ENCODE measurements at places on chromosomes 2 and 18. TPM values are rescaled to one million over a fixed set of nuclear protein-coding genes. Genes with fewer than 3 reads are reported as not detected.
A peak's percentile ranks its signal among the peaks of the same experiment; 100 is the strongest.

DNA sequence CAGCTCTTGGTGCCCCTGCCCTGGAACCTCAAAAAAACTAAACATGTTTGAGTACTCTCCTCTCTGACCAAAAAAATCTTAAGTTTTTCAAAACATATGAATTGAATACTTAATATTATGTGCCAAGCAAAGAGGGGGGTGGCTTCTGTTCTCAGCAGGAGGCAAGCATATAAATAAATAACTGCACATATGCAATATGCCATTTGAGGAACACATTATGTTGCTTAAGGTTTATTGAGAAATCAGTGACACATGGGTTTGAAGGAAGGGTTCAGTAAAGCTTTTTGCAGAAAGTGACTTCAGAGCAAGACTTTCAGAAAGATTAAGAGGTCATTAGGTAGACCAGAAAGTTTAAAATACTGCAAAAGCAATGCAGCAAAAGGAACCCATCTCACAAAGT is 429.2 kb downstream of the TDRD15 start:
- DNase-seq, result no peak

DNA sequence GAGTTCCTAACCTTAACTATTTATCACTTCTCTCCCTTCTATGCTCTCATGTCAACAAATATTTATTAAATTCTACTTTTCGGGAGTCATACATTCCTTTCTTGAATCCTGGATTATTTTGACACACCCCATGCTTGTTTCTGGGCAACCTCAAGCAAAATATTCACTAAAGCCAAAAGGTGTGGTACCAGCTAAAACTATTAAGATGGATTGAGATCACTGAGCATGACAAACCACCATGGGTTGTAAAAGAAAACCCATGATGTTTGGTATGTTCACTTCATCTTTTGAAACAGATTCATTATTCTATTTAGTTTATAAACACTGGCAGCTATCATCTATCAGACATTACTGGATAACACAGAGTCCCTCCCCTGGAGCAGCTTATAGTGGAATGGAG is 32.5 kb downstream of the DPP4 start:
- DNase-seq, result no peak

GRCh38 chr18:36572135-36572856 is 256.5 kb downstream of the TPGS2 start:
- DNase-seq, result no peak

- no peak for DNase-seq
Measured at GRCh38 chr2:166127217-166128155, at the start of gene SCN1A. Gene SCN1A (minus strand): TSS chr2:166128020. CDS start chr2:166073621, 54,399 bp downstream.

GRCh38 chr2:232292395-232293154 is 86.0 kb upstream of the ALPP start:
- DNase-seq, result peak; percentile 45

Gene RGPD4
- not detected for total RNA-seq

Gene PAX3
- total RNA-seq, result not detected

DNA sequence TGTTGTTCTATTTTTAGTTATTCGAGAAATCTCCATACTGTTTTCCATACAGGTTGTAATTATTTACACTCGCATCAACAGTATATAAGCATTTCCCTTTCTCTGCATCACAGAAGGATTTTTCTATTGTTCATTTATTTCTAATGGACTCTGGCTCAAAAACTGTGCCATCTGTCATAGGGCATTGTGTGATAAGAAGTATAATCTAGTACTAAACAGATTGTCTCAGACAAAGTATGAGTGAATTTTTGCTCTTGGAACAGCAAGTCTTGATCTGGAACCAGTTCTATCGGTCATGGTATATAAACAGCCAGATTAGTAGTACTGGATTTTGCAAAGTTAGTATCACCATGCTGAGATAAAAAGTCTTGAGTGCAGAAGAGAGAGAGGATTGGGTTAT is 145.8 kb downstream of the KIAA1328 start:
- no peak for DNase-seq

Gene EFEMP1
- total RNA-seq, result 34.2 TPM

Gene NYAP2
- not detected for total RNA-seq

DNA sequence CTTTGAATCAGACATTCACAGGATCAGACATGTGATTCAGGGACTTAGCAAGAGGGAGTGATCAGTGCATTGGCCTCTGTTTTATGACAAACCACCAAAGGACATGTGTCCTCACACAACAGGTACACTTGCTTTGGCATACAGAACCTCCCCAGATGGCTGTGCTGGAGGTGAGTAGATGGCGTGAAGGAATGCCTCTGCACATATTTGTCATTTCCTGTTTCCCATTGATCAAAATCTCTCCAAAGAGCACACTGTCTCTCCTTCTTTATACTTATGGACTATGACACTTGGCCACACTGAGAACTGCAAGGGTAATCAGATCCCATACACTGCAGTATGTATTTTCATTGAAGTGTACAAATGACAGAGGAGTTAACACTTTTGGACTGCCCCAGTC is 927.6 kb downstream of the TSN start:
- DNase-seq, result no peak

Gene KIAA2012
- 0.27 TPM for total RNA-seq

- DNase-seq, result no peak
Measured at GRCh38 chr2:124609667-124610066, 584.6 kb downstream of the CNTNAP5 start.

DNA sequence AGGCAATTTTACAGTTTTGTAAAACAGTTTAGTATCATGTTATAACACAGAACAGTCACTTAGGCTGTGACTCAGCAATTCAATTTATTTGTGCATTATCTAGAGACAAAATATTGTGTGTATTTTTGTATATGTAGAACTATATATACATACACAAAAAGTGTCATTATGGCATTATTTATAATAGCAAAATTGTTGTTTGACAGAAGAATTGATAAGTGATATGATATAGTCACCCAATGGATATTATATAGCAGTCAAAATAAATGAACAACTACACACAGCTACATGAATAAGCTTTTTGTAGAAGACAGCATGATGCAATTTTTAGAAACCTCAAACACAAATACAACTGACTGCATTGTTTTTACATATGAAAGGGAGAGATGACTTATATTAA is 334.0 kb downstream of the TRIB2 start:
- no peak for DNase-seq

Gene SCYGR4
- total RNA-seq, result not detected

- no peak for DNase-seq
Measured at GRCh38 chr2:40251137-40251536, 200.8 kb downstream of the SLC8A1 start.

DNA sequence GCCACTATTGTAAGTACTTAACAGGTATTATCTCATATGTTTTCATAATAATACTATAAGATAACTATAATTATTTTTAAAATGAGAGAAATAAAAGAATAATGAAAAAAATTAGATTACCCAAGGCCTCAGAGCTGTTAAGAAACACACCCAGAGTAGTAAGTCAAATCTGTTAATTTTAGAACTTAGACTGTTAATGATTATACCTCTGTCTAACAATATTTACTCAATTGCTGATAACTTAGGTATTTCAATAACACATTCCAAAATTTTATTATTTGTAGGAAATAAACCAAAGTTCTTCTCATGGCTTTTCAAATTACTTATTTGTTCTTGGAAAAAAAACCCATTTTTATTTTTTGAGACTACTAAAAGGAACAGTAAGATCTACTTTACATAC is 227.5 kb upstream of the KCNH7 start:
- DNase-seq, result no peak

Gene DDX1
- 52.3 TPM for total RNA-seq

Gene PSD4
- 234 TPM for total RNA-seq

Gene GRP
- total RNA-seq, result not detected

DNA sequence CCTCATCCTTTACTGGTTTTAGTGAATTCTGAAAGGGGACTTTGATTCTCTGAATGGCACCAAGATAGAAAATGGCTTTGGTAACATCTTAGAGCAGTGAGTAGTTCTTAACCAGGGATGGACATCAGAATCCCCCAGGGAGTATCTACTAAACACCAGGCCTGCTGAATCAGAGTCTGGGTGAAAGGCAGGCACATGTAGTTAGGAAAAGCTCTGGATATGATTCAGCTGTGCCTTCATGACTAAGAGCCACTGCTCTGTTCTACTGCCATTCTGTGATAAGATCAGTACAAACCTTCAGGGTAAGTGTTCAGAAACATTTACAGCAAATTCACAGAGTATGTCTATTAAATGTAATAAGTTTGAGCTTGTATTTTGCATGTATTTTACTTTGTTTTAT is 46.2 kb upstream of the B3GNT2 start:
- DNase-seq, result no peak

- no peak for DNase-seq
Measured at GRCh38 chr18:39799006-39799405, 2156.0 kb upstream of the PIK3C3 start.

DNA sequence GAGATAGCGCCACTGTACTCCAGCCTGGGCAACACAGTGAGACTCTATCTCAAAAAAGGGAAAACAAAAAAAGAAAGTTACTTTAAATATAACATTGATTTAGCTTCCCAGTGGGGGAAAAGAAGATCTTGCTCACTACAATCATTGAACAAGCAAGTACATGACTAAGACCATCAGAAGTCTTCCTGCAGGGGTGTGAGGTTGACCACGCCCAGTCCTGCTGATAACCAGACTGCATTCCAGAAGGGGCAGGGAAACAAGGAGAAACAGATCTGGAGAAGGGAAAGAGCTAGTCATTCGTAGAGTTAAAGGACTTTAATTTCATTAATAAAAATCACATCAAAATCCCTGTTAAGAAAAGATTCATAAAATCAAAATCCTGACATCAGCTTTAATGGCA is 77.5 kb downstream of the EPHA4 start:
- no peak for DNase-seq

Gene MAP2
- total RNA-seq, result 0.70 TPM

GRCh38 chr2:40230707-40231432 is 221.0 kb downstream of the SLC8A1 start:
- no peak for DNase-seq

GRCh38 chr2:112782234-112782799 is 2.0 kb downstream of the IL1A start:
- no peak for DNase-seq

Gene C1QL2
- not detected for total RNA-seq

DNA sequence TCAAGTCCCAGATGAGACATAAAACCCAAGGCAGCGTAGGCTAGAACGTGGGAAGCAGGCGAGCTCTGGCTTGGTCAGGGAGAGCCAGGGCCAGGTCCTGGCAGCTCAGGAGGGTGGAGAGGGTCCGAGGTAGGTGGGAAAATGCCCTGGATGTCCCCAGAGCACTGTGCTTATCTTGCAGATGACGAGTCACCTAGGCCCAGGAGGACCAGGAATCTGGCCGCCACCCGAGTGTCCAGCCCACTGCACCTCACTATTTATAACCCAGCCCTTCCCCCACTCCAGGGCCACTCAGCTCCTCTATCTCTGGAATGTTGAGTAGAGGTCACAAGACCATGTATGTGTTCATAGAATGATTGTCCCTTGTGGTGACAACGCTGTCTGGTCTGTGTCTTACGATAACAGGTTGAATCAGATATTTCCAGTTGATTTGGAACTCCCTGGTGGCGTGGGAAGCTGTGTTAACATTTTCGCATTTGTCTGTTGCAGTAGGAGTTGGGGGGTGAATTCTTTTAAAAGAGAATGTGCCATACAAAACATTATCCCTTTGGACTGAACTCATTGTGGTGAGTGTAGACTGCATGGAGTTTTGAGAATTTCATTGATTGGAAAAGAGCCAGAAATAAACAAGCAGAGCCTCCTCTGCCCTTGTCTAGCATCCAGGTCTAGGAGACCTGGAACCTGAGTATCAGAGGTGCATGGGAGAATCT is 47.5 kb downstream of the EMILIN2 start:
- DNase-seq, result no peak

- DNase-seq, result peak; percentile 62
Measured at GRCh38 chr2:20524412-20525040, 77.7 kb downstream of the RHOB start.

DNA sequence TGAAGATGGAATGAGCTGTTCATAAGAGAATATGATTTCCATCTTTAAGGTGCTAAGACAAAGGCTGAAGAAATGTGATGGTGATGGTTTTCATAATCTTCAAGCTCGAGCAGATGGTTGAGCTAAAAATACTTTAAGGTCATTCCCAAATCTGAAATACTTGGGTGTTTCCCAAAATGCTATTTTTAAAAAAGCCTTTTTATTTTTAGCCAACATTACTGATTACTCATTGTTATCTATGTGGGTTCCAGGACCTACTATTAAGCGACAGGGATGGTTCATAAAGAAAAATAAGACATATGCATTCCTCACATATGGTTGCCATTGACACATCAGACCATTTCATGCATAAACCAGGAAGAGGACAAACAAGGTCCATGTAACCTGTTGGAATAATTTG is 298.5 kb downstream of the PLCL1 start:
- DNase-seq, result no peak

Gene CDK15
- total RNA-seq, result 0.27 TPM

- DNase-seq, result no peak
Measured at GRCh38 chr2:65818873-65819451, 386.6 kb upstream of the SPRED2 start.

GRCh38 chr2:147273628-147274027 is 571.2 kb upstream of the ACVR2A start:
- DNase-seq, result no peak

Gene POTEE
- not detected for total RNA-seq

DNA sequence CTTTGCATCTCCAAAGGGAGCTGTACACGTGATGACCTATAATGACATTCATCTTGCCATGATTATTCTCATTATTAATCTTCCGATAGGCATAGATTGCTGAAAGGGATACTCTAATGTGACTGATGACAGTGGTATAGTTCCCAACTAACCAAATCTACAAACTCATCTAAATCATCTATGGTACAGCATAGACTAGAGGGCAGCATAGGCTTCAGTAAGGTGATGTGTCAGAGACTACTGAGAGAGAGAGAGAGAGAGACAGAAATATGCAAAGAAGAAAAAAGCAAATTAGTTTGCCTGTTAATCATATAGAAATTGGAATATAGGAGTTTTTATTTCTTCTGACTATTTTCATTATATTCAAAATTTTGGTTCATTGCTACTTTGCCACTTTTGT is 89.3 kb downstream of the CSRNP3 start:
- no peak for DNase-seq

Gene DNAH6
- total RNA-seq, result 4.2 TPM

DNA sequence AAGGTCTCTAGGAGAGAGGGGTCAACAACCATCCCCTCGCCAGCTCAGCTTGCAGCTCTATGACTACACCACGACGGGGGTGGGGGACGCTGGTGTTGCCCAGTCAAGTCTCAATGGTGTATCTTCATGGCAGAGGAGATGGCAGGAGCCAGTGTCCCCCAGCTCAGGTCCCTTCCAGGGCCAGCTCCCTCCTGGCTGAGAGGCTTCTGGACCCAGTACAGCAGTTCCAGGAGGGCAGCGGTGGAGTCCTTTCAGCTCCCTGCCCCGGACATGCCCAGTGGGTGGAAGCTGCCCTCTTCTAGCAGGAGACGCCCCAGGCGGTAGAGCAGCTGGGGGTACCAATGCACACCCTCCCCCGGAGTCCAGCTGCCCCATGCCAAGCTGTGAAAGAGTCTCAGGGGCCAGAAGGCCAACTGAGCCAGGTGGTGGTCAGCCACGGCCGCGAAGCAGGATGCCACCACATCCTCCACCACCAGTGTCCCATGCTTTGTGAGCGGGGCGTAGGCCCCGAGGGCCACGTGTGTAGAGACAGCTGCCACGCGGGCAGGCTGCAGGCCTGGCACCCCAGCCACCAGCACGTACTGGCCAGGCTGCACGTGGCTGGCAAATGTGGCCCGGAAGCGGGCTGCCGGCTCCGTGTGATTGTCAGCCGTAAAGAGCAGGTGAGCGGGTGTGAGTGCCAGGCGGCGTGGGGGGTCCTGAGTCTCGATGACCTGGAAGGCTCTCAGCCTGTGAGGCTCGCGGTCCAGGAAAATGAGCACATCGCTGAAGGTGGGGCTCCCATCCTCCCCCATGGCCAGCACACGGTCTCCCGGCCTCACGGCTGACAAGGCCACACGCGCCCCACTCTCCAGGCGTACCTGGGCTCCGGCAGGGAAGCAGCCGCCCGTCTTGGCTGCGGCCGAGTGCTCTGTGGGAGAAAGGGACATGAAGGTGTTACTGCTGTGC is 5.5 kb downstream of the IHH start:
- DNase-seq, result no peak
